ENCODE measurements at places on chromosomes 16 and 17.

DNA sequence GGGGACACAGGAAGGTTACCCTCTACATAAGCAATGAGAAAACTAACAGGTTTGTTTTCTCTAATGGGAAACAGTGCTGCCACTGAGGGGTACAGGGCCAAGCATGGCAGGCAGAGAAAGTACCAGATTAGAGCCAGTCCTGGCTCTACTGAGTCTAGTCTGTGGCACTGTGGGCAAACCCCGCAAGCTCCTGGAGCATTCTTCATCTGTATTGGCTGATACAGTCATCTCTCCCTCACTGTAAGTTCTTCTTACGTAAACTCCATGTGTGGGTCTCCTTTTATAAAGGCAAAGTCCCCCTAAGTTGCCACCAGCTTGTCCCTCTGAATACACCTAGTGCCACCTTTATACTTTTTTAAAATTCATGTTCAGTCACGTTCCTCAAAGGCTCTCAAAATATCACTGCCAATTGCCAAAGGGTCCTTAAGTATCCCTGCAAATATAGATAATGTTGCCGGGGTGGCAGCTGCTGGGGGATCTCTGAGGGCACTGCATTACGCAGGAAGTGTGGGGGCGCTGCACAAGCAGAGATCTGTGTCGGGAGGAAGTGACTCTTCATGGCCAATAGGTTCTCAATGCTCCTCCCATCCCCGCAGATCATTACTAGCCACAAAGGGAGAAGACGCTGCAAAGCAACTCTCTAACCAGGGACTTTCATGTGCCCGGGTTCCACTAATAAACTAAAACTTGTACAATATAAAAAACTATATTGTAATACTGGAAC, 18.8 kb downstream of the XPO6 start:
- DNase-seq: no peak

DNA sequence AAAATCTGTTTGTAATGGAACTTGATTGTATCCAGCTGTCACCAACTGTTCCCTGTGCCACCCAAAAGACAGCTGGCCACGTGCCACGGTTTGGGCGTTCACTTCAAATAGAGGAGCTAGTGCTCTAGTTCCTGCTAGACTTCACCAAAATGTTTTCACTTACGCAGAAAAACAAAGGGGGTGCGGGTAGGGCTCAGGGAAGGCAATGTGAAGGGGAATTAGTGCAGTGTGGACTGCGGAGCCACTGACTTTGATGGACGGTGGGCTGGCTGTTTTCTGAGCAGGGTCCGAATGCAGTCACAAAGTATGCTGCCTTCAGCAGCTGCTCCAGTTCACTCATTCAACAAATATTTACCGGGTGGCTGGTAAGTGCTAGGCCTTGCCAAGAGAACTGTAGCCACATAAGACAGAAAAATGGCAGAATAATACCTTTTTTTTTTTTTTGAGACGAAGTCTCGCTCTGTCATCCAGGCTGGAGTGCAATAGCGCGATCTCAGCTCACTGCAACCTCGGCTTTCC, 7.6 kb upstream of the CYTH1 start:
- DNase-seq: peak; percentile 68

GRCh38 chr17:17937201-17937853, 34.9 kb downstream of the TOM1L2 start:
- DNase-seq: no peak

- peak; percentile 43 for DNase-seq
These were observed 14.4 kb upstream of the FAAP100 start for GRCh38 chr17:81566461-81567126.

DNA sequence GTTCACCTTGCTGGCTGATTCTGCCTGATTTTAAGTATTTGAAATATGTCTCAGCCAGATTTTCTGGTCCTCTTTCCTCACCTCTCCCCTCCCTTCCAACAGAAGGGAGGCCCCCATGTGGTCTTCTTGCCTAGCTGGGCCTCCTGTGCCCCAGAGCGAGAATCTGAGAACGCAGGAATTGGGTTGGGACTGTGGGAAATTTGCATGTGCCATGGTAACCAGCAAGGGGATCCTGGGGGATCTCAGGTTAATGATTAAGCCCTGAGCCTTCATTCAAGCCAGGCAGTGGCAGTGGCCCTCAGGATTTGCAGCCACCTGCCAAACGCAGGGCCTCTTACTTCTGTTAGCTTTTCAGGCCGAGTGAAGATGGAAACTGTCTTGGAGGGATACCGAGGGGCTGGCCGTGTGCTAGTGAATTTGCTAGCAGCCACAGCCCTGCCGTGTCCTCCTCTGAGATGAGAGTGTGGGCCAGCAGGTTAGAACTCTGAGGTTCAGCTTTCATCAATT, 40.2 kb downstream of the KSR1 start:
- DNase-seq: no peak

GRCh38 chr16:89620406-89620841, 7.0 kb downstream of the DPEP1 start:
- DNase-seq: no peak

DNA sequence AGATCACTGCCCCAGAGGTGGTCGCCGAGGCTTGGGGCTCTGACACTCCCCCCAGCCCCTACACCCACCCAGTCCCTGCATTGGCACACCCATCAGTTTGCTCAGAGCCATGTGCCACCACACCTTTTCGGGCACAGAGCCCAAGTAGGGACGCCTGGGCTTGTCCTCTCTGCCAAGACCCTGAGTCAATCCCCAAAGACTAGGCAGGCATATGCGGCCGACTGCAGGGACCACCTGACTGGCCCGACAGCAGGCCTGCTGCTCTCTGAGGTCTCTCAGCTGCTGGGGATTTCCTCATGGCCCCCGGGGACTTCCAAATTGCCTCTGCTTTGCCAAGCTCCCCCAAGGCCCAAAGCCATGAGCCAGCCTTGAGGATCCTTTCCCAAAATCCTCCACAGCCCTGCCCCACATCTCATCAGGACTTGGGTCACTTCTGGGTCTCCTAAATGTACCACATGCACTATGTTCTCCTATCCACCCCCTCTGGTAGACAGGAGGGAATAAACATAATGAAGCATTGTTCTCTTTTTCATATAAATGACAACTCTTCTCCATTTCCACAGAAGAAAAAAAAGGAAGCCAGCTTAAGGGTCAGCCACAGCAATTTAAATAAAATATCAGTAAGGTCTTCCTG, 30.6 kb downstream of the MYO18A start:
- DNase-seq: peak; percentile 23

GRCh38 chr17:2212400-2212981, 91.1 kb downstream of the SMG6 start:
- no peak for DNase-seq

- no peak for DNase-seq
These were observed 161.0 kb downstream of the CCDC182 start for GRCh38 chr17:57584050-57584551.

- DNase-seq: no peak
These were observed 28.9 kb upstream of the RPH3AL start for GRCh38 chr17:381516-381915.

DNA sequence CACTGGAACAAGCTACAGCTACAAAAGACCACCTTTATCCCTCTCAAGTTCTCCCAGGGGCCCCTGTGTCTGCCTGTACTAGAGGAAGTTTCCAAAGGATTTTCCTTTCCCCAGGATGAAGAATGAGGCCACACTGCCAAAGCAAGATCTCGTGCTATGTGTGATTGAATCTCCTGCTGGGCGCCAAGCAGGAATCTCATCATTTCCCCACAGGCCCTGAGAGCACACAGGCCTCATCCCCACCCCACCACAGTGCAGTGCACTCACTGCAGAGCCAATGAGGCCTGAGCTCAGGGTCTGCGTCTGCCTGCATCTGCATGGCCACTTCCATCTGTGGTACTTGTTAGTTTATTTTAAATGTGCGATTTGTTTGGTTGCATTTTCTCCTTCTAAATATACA, 387.4 kb upstream of the ASIC2 start:
- DNase-seq: no peak

DNA sequence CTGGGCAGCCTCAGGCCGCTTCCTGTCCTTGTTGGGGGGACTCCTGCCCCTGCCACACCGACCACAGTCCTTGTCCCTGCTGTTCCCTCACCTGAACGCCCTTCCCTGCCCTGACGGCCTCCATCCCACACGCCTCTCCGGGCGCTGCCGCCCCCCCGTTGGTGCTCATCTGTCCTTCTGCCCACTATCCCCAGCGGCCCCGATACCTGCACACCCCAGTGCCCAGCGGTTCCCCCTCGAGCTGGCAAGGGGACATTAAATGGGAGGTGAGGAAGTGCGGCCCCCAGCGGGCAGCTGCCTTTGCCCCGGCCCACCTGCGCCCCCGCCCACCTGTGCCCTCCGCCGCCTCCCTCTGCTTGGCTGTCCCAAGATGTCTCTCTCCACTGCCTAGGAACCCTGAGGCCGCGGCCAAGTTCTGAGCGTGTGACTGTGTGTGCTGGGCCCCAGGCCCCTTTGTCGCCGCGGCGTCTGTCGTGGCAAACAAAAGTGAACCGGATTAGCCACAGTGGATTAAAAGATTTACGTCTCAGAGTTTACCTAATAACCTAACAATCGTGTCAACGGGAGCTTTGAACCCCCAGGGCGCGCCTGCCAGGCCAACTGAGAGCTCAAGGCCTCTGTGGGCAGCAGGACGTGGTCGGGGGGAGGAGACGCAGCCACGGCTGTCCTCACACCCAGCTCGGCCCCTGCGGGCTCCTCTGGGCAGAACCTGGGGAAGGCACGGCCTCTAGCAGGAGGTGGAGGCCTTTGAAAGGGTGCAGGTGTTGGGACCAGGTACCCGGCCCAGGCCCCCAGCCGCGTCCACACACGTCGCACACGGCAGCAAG, 7.6 kb upstream of the AXIN1 start:
- no peak for DNase-seq

DNA sequence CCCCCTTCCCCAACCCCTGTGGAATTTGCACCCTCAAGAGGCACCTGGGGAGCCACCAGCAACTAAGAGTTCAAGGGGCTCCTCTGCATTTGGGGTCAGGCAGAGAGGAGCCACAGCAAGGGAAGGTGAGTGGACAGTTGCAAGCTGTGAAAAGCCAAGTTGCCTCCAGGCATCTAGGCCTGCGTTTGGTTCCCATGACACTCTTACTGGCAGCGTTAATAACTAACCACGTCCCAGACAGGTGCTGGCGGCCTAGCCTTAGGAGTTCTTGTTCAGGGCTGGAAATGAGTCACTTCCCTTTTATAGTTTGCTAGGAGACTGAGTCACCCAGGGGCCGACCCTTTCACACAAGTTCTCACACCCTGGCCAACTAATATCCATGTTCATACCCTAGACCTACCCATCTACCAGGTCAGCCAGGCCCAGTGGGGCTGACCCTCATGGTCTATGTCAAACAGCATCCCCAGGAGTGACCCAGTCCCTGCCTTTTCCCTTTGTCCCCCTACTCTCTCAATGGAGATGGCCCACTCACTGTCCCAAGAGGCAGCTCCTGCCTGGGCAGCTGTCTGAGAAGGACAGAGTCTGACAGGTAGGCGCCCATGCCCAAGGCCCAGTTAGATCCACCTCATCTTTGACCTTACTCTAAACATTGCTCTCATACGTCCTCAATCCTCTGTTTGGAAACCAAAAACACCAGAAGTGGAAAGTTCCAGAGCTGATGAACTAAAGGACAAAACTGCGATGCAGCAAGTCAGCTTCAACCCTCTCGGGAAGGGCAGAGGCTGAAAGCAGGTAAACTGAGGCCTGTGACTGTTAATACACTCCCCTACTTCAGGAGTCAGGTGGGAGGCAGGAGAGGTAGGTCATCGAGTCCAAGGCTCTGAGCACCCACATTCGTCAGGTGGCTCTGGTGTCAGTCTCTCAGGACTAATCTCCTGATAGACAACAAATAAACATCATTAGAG, 300.6 kb downstream of the SOX9 start:
- no peak for DNase-seq

DNA sequence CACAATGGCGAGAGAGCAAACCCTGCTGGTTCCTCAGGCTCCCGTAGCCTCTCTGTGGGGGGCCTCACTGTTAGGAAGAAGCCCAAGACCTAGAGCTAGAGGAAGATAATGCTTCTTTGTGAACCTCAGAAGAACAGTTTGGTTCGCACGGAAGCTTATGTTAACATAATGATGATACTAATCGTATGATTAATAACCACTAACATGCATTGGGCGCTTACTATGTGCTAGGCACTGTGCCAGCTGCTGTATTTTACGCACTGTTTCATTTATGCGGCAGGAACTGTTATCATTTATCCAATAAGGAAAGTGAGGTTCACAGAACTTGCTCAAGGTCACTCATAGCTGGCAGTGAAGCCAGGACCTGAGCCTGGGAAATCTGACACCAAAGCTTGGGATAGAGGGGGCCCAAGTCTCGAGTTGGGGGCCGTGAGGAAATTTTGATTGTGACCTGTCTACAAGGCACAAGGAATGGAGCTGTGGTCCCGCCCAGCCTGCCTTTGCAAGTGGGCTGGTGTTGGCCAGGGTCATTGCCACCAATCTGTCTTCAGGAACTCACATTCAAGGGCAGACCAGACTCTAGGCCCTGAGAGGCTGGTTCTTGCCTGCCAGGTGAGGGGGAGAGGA, 6.8 kb downstream of the PRCD start:
- no peak for DNase-seq

DNA sequence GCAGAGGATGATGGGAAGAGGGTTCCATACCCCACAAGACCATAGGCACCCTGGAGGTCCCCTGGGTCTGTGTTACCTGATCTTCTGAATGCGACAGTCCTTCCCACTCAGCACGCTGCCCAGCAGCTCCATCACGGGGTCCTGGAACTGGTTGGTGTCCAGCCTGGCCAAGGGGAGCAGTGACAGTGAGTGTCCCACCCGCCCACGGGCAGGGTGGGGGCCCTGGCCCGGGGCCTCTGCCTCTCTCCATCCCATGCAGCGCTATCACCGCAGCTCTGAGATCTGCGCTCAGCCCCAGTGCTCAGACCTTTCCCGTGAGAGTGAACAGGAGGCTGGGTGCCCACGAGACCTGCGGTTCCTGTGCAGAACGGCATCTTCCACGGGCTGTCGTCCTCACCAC, 15.6 kb downstream of the NLRC3 start:
- DNase-seq: no peak

DNA sequence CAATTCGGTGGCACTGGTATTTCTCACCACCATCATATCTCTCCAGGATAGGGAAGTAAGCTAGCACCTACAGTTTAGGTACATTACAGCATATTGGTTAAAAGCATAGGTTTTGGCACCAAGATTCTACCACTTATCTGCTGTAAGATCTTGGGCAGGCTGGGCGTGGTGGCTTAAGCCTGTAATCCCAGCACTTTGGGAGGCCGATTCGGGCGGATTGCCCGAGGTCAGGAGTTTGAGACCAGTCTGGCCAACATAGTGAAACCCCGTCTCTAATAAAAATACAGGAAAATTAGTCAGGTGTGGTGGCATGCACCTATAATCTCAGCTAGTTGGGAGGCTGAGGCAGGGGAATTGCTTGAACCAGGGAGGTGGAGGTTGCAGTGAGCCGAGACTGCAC, 51.4 kb downstream of the GPATCH8 start:
- no peak for DNase-seq

DNA sequence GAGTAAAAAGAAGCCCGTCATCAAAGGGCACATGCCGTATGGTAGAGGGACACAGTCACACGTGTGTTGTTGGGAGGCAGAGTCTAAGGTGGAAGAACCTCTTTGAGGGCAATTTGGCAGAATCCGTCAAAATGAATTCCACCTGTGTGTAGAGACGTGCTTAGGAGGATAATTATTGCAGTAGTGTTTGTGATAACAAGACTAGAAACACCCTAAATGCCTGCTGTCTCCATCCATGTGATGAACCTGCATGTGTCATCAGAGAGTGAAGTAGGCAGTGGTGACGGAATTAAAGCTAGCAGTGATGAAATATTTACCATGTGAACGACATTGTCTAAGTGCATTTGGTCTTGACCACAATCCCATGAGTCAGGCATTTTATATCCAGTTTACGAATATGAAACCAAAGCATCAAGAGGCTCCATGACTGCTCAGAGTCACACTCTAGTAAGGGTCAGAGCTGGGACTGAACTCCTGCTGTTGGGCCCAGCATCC, 61.3 kb upstream of the ADORA2B start:
- DNase-seq: no peak

- DNase-seq: no peak
These were observed 555 bp upstream of the NCBP3 start for GRCh38 chr17:3846437-3847164.

Measured in NCI-H345 (cell line).